Aorta (tissue), 5 donors: ENCODE measurements at places on chromosomes 3 and 15. TPM values are rescaled to one million over a fixed set of nuclear protein-coding genes. Genes with fewer than 3 reads are reported as not detected.

MEF2A gene
- total RNA-seq: 160 TPM

MYEF2 gene
- total RNA-seq: 73.0 TPM

DUOX2 gene
- 2.6 TPM for total RNA-seq

DUOX1 gene
- 0.71 TPM for total RNA-seq

PROK2 gene
- total RNA-seq: 1.8 TPM
